ENCODE measurements at places on chromosomes 2 and 18. TPM values are rescaled to one million over a fixed set of nuclear protein-coding genes. Genes with fewer than 3 reads are reported as not detected.

The FEV gene
- total RNA-seq = not detected

The HK2 gene
- total RNA-seq = 31.9 TPM

The LRRC30 gene
- total RNA-seq = not detected

The CTAGE1 gene
- total RNA-seq = not detected

The TRIM54 gene
- total RNA-seq = not detected

The CROCC2 gene
- under 0.01 TPM for total RNA-seq

The NR4A2 gene
- 1.4 TPM for total RNA-seq

The KIF5C gene
- total RNA-seq = 0.65 TPM

The OTOF gene
- 0.13 TPM for total RNA-seq

The DLX2 gene
- 0.22 TPM for total RNA-seq

The POU3F3 gene
- not detected for total RNA-seq

The FBXO36 gene
- total RNA-seq = 6.5 TPM

The MC4R gene
- total RNA-seq = not detected

The ERFE gene
- total RNA-seq = 3.7 TPM

The CDK5R2 gene
- total RNA-seq = not detected

The KLF11 gene
- total RNA-seq = 5.4 TPM

The ALPG gene
- not detected for total RNA-seq
